ENCODE measurements at places on chromosomes 3 and 15.

DNA sequence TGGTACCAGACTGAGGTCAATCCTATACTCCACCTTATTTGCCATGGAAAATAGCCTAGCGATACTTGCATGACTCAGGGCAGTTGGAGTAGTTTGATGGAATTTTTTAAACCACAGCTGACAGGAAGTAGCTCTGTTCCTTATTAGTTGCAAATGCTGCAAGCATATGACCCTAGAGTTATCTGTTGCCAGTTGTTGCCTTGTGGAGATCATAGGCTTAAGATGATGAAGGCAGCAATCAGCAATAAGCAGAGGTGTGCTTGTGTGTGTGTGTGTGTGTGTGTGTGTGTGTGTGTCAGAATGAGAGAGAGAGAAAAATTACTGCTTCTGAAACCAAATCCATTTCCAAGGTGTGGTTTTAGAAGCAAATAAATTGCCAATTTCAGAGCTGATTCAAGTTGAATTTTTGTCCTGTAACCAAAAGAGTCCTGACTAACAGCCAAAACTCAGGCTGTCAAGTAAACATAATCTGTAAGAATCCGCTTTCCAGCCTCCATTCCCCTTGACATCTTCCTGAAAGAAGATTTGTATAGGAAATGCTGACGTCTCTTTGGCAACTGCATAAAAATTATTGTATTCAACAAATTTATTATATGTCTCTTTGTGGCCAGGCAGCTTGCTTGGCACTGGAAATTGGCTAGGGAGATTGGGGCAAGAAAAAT is 141.2 kb downstream of the SERPINI1 start:
- no peak for DNase-seq

GRCh38 chr3:26291840-26292239 is 330.7 kb upstream of the LRRC3B start:
- DNase-seq: no peak

DNA sequence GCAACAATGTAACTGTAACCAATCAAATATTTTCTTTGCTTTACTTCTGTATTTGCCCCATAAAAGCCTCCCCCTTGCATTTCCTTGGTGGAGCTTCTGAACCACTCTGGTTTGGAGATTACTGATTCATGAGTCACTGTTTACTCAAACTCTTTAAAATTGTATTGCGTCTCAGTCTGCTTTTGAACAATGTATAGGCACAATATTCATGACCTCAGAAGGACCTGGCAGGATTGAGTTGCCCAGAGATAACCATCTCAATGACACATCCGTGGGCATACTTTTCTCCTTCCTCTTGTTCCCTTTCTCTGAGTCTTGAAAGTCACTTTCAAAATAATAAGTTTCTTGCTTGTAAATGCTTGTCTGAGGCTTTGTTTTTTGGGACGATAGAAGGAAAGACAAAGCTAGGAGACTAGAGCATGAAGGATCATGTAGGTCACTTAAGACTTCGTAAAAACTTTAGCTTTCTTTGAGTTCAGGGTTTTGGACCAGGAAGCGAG is 57.1 kb upstream of the POU1F1 start:
- DNase-seq: no peak

DNA sequence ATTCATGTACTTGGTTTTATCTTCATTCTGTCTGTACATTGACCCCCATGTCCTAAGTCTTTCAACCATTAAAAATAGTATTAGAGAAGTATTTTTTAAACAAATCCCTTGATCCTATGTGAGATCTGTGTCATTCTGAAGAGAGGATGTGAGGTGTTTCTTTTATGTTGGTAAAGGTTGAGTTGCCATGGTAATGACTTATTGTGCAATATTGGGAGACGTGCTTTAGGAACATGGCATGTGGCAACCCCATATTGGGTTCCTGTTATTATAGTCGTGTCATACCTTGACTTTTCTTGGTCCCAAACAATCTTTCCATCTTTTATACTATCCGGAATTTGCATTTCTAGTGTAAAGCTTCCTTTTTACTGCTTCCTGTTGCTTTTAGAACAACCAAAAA is 203.1 kb downstream of the KCNAB1 start:
- DNase-seq: no peak

- peak; percentile 35 for DNase-seq
Observed at GRCh38 chr15:48962662-48963523, 826 bp downstream of the SHC4 start.

GRCh38 chr15:95973566-95974256 is 356.8 kb upstream of the NR2F2 start:
- no peak for DNase-seq

DNA sequence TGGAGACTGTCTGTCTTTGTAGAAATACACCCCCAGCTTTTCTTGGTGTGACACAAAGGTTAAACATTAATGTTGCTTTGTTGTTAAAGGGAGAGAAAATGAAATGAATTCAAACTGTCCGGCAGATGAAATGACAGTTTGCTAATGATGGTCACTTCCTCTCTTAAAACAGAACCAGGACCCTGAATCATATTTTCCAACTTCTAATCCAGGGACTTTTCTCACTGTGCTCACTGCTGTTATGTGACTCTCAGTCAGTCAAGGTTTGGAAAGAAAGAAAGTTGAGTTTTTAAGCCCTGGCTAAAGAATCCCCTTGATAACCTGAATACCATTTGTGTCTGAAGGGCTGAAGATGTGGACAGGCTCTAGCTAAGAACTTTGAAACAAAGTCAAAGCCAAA is 215.8 kb downstream of the AGBL1 start:
- no peak for DNase-seq

DNA sequence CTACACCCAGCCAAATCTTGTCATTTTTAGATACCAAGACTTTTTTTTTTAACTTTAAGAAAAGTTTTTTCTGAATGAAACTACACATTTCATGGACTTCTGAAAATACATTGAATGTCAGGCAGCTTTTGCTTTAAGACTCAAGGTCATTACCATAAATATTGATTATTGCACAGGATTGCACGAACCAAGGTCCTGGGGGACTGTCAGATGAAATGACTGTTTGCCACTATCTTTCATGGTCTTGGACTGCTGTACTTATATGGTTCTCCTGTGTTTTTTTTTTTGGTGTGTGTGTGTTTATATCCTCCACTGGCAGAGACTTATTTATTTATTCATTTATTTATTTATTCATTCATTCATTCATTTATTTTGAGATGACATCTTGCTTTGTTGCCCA is 6.9 kb upstream of the MYO1E start:
- DNase-seq: no peak

DNA sequence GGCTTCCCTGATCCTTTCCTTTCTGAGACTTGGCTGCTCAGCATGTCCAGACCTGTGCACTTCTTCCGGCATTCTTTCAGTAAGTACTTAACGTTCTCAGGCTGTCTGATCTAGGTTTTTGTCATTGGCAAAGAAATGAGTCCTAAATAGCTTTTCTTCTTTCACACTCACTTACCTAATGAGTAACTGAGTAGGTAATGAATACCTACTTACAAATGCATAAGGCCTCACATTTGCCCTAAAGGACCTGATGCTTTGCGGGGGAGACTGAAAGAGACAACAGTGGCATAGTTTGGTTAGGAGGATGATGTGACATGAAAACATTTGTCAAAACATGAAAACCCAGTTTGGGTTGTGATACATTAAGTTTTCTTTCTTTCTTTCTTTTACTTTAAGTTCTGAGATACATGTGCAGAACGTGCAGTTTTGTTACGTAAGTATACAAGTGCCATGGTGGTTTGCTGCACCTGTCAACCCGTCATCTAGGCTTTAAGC is 516.7 kb upstream of the CFAP20DC start:
- peak; percentile 14 for DNase-seq

GRCh38 chr3:124374583-124374982 is 355.7 kb upstream of the UMPS start:
- DNase-seq: no peak

GRCh38 chr15:59657635-59658125 is 365 bp upstream of the GTF2A2 start:
- no peak for DNase-seq

DNA sequence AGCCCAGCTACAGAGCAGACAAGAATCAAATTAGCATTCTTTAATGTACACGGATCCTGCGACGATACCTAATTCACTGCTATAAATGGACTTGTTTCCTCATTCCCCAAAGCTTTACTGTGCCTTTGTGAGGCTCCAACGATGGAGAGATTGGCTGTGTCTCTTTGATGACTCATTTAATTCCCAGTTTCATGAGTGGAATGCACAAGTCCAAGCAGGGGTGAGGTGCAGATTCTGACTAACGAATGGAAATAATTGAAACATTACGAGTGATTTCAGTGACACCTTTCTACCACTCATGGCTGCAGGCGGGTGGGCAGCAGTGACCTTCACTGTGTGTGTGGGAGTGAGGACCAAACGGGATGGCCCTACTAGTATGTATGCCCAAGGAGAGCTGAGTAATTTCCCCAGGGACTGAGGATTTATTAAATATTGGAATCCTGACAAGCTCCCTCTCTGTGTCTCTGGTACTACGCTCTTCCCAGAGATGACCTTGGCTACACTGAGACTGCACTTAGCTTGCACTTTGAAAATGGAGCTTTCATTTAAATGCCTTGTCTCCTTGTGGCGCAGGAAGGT is 156.7 kb downstream of the CACNA2D3 start:
- no peak for DNase-seq

GRCh38 chr3:24907106-24907505 is 412.5 kb upstream of the THRB start:
- DNase-seq: no peak

DNA sequence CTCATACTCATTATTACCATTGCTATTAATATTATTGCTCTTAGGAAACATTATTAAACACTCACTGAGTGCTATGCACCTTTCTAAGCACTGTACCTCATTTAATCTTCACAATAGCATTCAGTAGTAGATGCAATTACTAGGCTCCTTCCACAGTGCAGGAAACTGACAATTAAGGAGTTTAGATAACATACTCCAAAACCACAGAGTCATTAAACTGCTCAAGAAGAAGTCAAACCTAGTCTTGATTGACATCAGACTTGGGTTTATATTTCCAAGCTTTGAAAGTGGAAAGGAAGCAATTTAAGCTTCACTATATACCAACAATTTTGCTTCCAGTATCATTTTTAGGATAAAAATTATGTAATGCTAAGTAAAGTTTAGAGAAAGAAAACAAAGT is 490.1 kb upstream of the ARRDC4 start:
- DNase-seq: no peak

- no peak for DNase-seq
Observed at GRCh38 chr3:54123776-54124196, 1.4 kb downstream of the CACNA2D3 start.

- DNase-seq: peak; percentile 89
Observed at GRCh38 chr3:47282424-47283192, at the start of the genes KIF9 and KLHL18. Gene KIF9, minus strand, starts transcription at chr3:47282799. Its CDS starts 5,425 bp downstream, at chr3:47277374. Gene KLHL18, plus strand, starts transcription at chr3:47282944. Its CDS starts 22 bp downstream, at chr3:47282966.

- DNase-seq: no peak
Observed at GRCh38 chr3:104555728-104556127, 811.0 kb upstream of the ALCAM start.

- no peak for DNase-seq
Observed at GRCh38 chr3:127732879-127733350, 60.2 kb downstream of the ABTB1 start.

GRCh38 chr15:71790081-71790480 is 20.3 kb upstream of the NR2E3 start:
- DNase-seq: no peak

DNA sequence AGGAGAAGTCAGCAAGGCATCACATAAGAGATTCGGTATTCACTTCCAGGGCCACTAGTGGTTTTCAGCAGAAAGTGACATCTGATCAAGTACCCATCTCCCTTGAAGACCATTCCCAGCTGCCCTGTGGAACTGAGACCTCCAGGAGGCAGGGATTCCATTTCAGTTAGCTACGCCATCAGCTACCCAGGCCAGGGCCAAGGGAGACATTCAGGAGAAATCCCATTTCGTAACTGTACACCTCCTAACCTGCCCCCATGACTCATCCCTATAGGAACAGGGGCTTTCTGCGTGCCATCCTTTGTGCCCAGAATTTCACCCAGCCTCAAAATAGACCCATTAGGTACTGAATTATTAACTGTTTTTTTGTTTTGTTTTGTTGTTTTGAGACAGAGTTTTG is 24.7 kb downstream of the SPATA12 start:
- no peak for DNase-seq

GRCh38 chr15:42034628-42035434 is 14.0 kb upstream of the PLA2G4E start:
- no peak for DNase-seq

- no peak for DNase-seq
Observed at GRCh38 chr3:4584456-4585249, 91.5 kb downstream of the ITPR1 start.

GRCh38 chr15:25803541-25803940 is 59.6 kb downstream of the ATP10A start:
- DNase-seq: no peak

GRCh38 chr3:107421170-107421792 is 44.0 kb downstream of the CCDC54 start:
- DNase-seq: no peak

DNA sequence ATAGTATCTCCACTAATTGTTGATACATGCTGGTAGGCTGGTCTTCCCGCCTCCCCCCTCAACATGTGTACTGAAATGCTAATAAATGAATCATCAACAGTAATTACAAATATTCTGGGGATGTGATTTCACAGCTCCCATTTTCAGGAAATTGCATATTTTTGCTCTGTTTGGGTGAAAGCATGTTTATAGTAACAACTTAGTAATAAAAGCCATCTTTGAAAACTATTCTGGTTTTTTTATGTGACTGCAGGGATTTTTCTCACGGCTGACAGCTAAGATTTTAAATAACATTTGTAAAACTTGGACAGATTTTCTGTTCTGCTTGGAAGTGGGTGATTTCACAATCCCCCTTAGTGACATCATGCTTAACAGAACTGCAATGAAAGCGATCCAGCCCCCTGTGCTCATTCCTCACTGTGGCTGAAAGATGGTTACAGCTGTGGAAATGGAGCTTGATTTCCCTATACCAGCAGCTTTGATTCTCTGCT is 25.6 kb upstream of the FAM174B start:
- DNase-seq: no peak

- no peak for DNase-seq
Observed at GRCh38 chr3:25156626-25157025, 271.4 kb upstream of the RARB start.

DNA sequence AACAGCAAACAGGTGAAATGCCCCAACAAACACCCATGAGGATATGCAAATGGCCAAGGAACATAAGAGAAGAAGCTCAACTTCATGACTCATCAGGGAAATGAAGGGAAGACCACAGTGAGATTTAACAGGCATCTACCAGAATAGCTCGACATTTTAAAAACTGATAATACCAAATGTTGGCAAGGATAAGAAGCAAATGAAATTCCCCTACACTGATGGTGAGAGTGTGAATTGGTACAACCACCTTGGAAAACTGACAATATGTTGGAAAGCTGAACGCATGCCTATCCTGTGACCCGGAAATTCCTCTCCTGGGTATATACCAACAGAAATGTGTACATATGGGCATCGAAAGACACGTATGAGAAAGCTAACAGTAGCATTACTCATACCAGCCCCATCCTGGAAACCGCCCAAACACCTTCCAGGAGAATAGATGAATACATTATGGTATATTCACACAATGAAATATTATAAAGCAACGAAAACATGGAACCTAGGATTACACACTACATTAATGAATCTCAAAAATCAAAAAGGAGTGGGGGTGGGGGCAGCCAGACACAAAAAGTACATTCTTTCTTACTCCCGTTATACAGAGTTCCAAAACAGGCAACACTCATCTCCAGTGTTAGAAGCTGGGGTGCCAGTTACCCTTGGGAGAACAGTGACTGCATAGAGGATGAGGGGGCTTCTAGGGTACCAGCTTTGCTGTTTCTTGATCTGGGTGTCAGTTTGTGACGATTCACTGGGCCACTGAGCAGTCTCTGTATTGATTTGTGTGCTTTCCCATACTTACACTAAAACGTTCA is 16.9 kb downstream of the RFTN1 start:
- DNase-seq: no peak
